ENCODE measurements at places on chromosomes 1 and 21. TPM values are rescaled to one million over a fixed set of nuclear protein-coding genes. Genes with fewer than 3 reads are reported as not detected.

VPS13D gene
- 28.6 TPM for total RNA-seq

CLCNKB gene
- not detected for total RNA-seq

SH2D1B gene
- total RNA-seq, result 1.0 TPM

DNA sequence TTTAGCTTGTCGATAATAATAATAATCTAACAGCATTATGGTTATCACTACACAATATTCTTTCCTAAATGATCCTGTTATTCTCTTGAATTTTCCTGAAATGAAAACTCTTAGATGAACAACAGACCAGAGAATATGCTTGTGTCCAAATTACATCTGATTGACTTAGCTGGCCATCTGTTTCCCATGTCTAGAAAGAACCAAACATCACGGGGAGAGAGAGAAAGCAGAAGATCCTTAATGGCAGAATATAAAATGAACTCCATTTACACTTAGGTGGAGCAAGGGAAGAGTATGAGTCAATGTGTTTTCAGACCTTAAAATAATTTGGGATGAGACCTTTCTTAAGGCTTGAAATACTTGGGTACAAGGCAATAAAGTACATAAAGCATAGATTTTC lies 162.2 kb downstream of the DSCAM start:
- DNase-seq, result no peak

DNA sequence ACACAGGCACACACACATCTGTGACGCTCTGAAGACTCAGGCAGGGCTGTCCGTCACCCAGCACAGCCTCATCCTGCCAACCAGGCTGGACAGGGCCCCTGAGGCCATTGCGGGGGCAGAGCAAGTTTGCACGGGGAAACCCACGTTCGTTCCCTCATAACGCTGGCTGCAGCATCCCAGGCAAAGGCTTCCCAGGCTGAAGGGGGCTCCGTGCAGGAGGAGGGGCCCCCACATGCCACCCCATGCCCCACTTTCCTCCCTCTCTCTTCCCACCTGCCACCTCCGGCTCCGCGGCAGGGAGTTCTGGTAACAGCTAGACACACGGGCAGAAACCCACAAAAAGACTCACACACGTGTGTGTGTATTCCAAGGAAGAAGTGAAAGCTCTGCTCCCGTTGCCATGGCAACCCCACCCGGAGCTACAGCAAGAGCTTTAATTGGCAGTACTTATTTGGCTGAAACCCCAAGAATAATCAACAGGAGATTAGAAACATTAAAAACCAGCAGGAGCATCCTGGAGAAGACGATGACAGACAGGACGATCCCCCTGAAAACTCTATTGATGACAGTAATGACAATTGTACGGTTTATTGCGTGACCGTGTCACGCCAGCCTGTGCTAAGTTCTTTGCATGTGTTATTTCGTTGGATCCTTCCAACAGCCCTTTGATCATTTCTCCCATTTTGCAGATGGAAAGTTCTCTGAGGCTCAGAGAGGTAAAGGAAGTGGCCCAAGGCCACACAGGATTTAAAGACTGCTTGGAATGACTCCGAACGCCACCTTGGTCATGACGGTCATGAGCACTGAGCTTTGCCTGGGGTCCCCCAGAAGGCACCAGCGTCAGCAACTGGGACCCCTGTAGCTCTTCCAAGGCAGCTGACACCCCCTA lies 247.1 kb downstream of the NPHP4 start:
- DNase-seq, result no peak
